ENCODE measurements at places on chromosomes 3 and 15.
A peak's percentile ranks its signal among the peaks of the same experiment; 100 is the strongest.

GRCh38 chr15:67542420-67543347, at the start of gene MAP2K5:
Gene MAP2K5 (plus strand): TSS chr15:67542703. CDS start chr15:67543336, 633 bp downstream.
- DNase-seq = peak; percentile 89

- DNase-seq = no peak
Measured at GRCh38 chr3:134544316-134544715, 58.5 kb downstream of the CEP63 start.

GRCh38 chr3:66270701-66271100, 49.9 kb downstream of the SLC25A26 start:
- DNase-seq = no peak

DNA sequence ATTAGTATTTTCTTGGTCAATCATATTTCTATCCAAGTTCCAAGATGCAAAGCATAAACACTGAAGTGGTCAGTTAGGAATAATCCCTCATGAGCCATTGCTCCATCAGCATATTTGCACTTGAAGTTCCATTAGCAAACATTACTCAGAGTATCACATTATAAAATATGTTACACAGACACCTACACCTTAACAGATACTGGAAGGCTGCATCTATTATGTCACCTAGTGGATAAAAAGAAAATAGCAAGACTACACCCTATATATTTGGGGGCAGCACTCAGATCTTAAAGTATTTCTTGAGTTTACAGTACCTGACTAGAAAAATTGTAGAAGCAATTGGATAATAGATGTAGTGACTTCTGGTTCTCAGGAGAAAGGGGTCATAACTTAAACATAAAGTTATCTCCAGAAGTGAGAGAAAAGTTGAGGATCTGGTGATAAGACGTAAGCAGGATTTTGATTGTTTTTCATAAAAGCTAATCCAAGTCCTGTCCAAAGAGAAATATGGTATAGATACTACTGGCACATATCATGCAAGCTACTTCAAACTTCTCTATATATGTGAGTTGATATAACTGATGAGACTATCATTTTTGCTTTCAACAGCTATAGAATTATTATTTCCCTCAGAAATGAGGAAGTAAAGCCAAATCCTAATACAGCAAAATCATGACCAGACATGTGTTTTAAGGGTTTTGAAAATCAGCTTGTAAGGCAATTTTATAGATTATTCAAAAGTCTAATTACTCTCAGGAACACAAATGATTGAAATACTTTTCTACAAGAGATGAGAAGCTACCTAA, 422.2 kb downstream of the GBE1 start:
- no peak for DNase-seq

DNA sequence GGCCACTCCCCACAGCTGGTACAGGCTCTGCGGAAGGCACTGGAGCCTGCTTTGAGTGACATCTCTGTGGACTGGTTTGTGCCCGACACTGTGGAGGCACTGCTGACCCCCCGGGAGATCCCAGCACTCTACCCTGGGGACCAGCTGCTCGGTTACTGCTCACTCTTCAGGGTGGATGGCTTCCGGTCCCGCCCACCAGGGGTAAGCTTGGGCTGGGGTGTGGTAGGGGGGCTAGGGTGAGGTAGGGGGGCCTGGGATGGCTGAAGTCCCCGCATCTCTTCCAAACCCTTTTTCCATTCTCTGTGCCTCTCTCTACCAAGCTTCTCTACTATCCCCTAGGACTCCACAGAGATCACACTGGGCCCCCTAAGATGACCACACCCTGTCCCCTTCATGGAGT, 7.8 kb downstream of the VWA5B2 start:
- no peak for DNase-seq

- DNase-seq = no peak
Measured at GRCh38 chr3:32180141-32180784, 58.2 kb upstream of the CMTM8 start.

- DNase-seq = peak; percentile 14
Measured at GRCh38 chr3:85939074-85939482, 980.3 kb downstream of the CADM2 start.

DNA sequence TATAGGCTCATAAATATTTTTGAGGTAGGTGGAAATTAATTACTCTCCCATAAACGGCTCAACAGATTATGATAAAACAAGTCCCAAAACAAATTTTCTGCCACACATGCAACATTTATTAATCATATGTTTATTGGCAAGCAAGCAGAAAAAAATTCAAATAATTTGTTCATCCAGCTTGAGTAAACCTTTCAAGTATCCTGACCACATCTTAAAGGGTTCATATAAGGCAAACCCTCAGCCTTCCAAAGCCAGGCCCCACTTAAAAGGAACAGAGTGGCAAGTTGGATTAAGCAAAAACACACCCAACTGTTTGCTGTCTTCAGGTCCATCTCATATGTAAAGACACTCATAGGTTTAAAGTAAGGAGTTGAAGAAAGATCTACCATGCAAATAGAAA, 1042.3 kb downstream of the DIPK2A start:
- no peak for DNase-seq

DNA sequence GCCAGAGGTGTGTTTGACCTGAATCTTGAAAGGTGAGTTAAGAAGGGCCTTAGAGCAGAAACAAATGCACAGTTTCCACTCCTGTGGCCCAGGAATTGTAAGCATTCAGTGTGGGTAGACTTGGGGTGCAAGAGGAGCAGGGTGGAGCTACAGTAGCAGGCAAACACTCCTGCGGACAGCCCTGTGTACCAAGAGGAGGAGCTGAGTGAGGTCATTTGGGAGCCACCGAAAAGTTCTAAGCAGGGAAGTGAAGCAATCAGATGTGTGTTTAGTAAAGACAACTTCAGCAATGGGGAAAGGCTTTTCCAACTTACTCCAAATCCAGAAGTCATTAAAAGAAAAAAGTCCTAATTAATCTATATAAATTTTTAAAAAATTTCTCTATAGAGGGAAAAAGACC, 99.3 kb downstream of the ARHGEF26 start:
- DNase-seq = no peak

GRCh38 chr15:99450896-99451358, 114.9 kb upstream of the MEF2A start:
- peak; percentile 58 for DNase-seq

DNA sequence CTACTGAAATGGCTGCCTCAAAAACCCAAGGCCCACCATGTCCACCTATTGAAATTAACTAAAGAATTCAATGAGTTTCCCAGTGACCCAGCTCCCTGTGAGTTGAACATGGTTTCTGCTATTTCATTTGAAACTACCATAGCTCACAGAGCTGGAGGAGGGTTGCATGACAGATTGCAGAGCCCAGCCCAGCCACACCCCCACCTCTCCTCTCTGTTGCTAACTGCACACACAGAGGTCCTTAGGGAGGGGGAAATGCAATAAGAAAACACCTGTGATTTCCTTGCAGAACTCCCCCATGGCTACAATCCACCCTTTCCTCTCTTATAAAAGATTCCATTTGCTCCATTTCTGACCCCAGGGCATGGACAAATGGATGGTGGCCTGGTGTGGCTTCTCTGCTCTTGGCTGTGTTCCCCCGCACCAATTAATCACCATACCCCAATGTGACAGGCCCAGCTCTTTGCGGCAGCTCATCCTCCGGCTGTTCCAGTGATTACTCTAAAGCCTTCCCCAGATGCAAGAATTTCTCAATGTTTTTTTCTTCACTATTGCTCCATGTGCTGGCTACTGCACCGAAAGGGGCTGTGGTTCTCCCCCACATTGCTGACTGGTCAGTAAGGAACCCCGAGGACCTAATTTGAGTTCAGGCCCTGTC, 208.4 kb upstream of the KBTBD8 start:
- DNase-seq = no peak

- no peak for DNase-seq
Measured at GRCh38 chr15:56913670-56914069, 4.8 kb upstream of the TCF12 start.

- DNase-seq = no peak
Measured at GRCh38 chr3:41882956-41883355, 78.9 kb downstream of the ULK4 start.

- no peak for DNase-seq
Measured at GRCh38 chr15:87345961-87346360, 910.6 kb downstream of the NTRK3 start.

GRCh38 chr3:124858275-124858674, 28.9 kb downstream of the ITGB5 start:
- no peak for DNase-seq

GRCh38 chr15:40650479-40650878, 44.5 kb upstream of the RAD51 start:
- no peak for DNase-seq

- DNase-seq = no peak
Measured at GRCh38 chr3:52775877-52776276, 1.5 kb upstream of the ITIH1 start.

- no peak for DNase-seq
Measured at GRCh38 chr3:64133272-64133671, 92.0 kb downstream of the PRICKLE2 start.

DNA sequence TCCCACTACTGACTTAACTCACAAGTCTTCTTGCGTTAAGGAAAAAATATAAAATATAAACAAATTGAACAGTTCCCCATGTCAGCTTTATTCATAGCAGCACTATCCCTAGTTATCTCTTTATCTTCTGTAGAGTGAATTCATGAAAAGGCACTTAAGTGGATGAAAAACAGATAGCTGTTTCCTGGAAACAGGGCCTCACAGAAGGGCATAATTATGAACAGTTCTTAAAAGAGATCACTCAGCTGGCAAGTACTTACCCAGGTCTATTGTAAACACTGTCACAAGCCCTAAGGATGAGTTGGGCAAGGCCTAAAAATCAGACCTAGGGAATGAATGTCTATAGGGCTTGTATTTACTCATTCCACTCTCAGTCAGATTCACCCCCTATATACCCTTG, 10.7 kb downstream of the MB21D2 start:
- DNase-seq = no peak

DNA sequence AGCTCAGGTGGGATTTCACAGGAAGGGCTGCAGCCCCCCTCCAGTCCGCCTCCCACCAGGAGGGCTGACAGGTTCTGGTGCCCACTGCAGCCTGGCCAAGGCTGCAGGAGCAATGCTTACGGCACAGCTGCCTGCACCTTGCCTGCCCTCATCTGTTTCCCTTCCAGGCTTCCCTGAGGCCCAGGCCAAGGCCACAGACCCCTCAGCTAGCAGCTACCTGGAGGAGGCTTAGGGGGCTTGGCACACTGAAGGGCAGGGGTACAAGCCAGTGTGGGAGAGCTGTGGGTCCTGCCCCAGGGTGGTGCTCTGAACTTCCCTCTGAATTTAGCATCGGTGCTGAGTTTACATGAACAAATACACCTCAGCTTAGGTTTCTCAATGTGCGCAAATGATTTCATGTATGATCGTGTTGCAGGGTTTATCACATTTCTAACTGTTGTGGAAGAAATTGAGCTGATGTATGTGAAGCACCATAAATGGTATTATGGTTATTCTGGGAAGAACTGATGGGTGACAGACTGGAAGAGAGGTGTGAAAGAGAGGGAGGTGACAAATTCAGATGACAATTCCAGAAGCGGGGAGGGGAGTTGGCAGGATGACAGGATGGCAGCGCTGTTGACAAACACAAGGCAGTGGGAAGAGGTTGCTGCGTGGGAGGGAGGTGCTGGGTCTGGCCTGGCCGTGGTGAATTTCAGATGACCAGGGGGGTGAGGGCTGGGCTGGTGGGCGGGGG, 6.1 kb downstream of the RHCG start:
- DNase-seq = no peak

GRCh38 chr3:151425627-151426340, 35.1 kb downstream of the IGSF10 start:
- DNase-seq = no peak

Data from head of caudate nucleus (tissue), 42 donors.